NCI-H82 (cell line): ENCODE measurements at places on chromosomes 2 and 18.

DNA sequence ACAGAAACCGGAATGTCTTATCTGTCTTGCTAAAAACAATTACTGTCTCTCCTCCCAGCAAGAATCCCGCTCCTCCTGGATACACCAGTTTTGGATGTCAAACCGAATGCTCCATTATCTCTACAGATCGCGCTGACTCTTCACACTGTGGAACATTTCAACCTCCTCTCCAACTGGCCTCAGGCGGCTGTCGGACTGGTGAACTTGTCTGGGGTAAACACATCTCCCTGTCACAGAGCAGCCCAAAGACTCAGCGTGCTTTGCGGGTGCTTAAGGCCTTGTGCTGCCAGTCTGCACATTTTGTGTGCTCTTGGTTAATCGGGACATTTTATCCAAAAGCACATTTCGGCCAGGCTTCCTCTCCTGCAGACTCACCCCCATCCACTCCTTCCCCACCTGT is 173.1 kb downstream of the ICOS start:
- DNase-seq: no peak

DNA sequence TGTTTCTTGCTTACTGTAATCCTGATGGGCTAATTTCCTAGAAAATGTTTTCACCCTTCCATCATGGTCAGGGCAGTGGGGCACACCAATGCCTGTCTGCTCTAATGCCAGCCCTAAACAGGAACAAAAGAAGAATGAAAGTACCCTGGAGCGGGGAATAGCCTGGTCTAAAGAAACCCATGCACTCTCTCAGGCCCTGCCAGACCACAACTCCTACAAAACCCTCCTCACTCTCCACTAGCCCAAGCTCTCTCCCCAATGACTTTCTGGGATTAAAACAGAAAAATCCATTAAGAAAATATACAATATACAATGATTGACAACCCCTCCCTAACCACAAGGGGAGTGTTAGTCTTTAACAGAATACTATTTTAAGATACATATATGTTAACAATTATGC is 67.6 kb downstream of the AAK1 start:
- no peak for DNase-seq

GRCh38 chr2:65498396-65498795 is 66.0 kb upstream of the SPRED2 start:
- no peak for DNase-seq

DNA sequence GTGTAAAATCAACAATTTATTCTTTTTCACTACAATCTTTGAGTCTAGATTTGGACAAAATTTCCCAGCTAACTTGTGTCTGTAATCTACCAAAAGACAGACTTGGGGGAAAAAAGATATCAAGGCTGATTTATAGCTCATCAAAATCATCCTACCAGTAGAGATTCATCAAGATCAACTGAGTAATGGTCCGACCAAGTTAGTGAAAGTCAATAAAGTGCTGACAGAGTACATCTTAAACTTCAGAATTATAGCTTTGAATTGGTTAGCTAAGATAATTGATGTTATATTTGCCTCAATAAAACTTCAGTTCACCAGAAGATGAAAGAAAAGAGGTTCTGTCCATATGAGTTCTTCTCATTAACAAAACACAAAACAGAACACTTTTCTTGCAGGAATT is 207.1 kb upstream of the KYNU start:
- no peak for DNase-seq

DNA sequence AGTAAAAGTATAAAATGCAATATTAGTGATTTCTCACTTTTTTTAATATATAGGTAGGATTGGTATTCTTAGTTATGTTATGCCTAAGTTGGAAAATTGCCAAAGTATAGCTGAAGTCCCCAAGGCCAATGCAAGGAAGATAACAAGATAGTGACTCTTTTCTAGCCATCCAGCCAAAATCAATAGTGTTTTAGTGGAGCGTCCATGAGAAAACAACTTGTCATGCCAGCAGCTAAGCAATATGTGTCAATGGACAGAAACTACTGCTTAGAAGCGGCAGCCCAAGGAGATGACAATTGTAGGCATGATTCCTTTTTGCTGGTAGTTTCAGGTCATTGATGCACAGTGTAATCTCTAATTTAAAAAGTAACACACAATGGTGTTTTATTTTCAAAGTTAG is 1444.6 kb downstream of the SUCLG1 start:
- DNase-seq: no peak
